BJ (cell line): ENCODE measurements at places on chromosomes 7 and 10.

GRCh38 chr10:63260860-63261251 lies 127.7 kb downstream of the NRBF2 start:
- DNase-seq: no peak

DNA sequence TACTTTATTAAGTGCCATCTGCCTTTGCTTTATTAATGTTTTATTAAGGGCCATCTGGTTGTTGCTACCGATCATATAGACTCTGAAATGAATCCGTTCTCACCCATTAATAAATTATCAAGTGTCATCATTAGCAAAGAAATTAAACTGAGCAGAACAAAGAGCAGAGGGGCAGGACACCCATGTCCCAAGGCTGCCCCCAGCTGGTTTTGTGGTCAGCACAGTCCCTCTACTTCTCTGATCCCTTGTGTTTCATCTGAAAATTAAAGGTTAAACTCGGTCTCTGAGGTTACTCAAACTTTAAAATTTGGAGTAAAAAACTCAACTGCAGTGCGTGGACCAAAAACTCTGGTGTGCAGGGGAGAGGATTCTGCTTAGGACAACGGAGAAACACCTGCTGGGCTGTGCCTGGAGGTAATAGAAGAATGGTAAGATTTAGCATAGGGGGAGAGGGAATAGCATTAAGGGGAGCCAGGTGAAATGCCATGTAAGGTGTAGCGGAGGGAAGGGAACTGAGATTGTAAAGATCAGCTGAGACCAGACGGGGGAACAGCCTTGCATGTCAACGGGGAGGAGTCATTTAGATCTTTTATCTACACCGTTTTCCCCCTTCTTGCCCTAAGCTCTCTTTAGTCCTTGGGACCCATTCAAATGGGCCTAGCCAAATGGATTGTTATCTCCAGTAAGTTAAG lies 10.8 kb upstream of the GSDME start:
- DNase-seq: no peak

- no peak for DNase-seq
Measured at GRCh38 chr7:25665903-25666670, 437.8 kb upstream of the NPVF start.

DNA sequence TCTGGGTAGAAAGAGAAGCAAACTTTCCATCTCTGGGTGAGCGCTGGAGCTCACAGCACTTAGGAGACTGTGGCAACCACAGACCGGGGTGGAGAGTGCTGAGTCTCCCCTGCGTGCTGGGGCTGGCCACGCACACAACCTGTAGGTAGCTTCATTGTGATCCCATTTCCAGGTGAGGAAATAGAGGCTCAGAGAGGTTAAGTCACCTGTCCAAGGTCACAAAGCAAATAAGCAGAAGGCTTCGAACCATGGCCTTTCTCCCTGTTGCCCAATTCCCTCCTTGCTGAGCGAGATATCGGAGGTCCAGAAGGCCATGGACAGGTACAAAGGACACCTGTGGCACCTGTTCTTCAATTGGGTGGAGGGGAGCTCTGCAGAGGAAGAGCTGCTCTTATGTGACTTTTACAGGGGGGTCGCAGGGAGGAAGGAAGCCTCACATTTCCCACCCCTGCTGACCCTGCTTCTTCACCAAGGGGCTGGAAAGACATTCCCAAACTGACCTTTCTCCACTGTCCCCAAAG lies 39.4 kb downstream of the ZCCHC24 start:
- no peak for DNase-seq

DNA sequence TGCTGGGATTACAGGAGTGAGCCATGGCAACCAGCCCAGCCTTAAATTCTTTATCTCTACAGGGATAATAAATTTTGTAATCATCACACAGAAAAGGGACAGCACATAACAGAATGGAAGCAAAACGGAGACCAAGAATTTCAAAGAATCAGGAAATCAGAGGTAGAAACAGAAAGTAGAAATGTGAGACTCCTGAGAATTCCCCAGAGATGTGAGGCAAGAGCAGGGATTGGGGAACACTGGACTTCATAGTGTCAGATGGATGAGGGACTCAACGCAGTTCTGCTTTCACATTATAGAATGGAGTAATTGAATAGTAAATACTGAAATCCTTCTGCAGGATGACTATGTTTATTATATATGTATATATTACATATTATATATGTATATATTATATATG lies 52.5 kb upstream of the MPP7 start:
- no peak for DNase-seq

DNA sequence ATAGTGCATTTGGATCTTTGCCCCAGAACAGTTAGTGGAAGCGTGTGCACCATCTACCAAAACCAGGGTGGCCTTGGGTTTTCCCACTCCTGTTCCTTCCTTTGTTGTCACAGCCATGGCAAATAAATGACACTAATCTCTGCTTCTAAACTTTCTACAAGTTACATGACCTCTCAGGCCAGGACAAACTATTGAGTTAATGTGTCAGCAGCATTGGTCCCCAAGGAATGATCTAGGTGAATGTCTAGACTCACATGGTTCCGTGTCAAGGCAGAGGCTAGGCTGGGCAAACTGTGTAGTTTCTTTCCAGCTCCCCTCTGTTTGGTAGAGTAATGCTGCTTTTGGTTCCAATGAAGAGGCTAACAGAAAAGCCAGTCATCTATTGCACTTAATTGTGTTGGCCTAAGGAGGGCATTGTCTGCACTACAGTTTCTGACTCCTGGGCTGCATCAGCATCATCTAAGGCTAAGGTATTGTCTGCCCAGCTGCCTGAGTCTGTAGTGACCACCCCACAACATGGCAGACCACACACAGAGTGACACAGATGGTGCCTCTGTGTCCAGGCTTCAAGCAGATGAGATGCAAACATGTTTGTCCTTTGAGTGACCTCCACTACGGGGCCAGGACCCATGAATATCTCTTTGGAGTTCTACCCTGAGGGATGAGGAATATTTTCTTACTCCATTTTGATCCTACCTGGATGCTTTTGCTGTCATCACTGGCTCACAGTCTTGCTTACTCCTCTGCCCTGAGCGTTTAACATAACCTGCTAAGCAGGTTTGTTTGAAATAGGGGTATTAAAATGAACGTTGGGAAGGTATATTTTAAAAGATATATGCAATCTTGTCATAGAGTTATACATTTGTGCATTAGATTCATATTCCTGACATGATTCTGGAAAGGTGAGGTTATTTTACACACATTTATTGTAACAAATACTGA lies 1.7 kb downstream of the CYP3A4 start:
- DNase-seq: no peak

DNA sequence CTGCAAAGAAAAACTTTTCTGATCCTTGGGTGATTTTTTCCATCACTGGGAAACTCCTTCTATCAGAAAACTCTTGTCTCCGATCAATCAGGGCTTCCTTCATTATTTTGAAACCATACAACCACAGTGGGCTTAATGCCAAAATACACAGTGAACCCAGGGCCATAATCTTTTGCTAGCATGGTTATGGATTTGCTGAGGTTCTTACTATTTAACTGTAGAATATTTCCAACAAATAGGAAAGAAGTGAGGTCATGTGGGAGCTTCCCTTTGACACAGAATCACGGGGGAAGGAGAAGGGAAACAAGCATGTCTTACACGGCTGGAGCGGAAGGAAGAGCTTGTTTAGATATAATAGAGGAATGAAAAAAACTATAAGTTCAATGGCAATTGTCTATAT lies 1241.7 kb downstream of the REEP3 start:
- DNase-seq: no peak
